ENCODE measurements at places on chromosomes 2 and 18.

DNA sequence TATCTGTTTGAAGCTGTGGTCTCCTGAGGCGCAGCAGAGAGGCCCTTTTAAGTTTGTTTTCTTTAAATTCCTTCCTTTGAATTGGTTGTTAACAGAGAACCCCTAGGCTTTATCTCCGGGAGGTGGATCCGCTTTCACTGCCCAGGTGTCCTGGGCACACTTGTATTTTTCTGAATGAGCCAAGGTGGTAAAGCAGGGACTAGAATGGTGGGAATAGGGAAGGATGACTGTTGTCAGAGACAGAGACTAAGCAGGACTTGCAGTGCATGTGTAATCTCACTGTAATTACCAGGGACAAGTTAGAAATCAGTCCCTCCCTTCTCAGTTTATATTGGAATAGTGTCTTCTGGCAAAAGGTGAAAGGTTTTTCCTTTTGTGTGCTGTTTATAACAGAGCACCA, 72.8 kb downstream of the PHLPP1 start:
- no peak for DNase-seq

DNA sequence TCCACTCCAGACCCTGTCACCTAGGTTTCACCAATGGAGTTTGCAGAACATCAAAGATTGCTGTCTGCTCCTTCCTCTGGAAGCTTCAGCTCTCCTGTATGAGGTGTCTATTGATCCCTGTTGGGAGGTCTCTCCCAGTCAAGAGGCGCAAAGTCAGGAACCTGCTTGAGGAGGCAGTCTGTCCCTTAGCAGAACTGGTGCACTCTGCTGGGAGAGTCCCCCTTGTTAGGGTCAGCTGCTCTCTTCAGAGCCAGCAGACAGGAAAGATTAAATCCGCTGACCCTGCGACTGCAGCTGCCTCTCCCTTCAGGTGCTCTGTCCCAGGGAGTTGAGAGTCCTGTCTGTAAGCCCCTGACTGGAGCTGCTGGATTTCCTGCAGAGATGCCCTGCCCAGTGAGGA, 195.7 kb downstream of the PPP1R1C start:
- no peak for DNase-seq

DNA sequence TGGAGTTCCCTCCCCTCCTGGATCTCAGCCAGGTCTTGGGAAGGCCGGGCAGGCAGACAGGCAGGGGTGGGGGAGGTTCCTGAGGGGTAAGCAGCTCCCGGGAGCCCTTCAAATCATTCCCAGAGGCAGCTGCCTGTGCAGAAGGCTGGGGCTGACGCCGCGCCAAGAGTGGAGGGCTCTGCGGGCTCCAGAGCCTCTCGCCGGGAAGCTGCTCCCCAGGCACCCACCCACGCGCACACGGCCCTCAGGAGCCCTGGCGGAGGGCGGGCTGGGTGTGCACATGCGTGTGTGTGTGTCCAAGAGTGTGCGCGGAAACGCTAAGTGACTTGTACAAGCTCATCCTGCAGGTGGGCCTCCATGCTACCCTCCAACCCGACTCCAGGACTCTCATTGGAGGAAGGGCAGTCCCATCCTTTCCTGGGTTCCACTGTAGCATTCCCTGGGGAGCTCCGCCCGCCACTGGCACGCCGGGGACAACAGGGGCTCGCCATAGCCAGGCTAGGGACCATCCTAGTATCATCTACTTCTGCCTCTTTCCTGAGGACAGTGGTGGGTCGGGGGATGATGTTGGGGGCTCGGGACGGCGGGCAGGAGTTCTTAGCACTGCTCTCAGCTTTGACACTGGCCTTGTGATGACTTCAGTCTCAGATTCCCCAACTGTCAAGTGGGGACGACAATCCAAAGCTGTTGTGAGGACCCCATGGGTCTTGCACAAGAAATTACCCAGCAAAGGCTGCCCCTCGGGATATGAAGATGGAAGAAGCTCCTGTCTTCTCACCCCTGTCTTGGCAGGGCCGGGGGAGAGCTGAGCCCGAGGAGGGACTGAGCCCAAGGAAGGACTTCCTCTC, 50.3 kb downstream of the INHBB start:
- no peak for DNase-seq

GRCh38 chr2:175880-176820, 87.7 kb downstream of the SH3YL1 start:
- no peak for DNase-seq
